ENCODE measurements at places on chromosomes 7 and 10. TPM values are rescaled to one million over a fixed set of nuclear protein-coding genes. Genes with fewer than 3 reads are reported as not detected.

- DNase-seq = no peak
- no peaks in the 10 kb centered on the region for H3K27me3 ChIP-seq
- H3K4me1 ChIP-seq = no peaks in the 10 kb centered on the region
- H3K27ac ChIP-seq = no peak overlapping the region
- no peak overlapping the region for H3K4me3 ChIP-seq
Measured at GRCh38 chr7:143308632-143309031, 7.3 kb upstream of the CLCN1 start.

HOXA2 gene
- total RNA-seq = 2.9 TPM

DNA sequence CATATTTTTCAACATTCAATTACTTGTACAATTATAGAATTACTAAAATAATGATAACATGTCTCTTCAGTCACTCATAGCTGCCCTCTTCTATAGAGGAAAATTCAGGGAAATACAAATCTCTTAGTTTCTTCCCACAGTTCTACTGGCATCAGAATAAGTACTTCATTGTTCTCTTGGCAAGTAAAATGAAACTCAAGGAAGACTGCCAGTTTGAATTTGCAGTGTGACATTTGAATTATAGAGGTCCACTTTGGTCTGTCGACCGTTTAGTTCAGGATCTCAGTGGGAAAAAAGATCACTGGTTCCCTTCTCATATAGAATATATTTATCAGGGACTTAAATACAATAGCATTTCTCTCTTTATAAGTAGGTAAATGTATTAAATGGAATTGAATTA, 114.5 kb downstream of the PON1 start:
- no peaks in the 10 kb centered on the region for H3K4me1 ChIP-seq
- no peak for DNase-seq

C7orf57 gene
- total RNA-seq = 0.63 TPM

LDB3 gene
- total RNA-seq = 7.7 TPM

- H3K27ac ChIP-seq = no peak overlapping the region
- no peaks in the 10 kb centered on the region for H3K27me3 ChIP-seq
- no peak for DNase-seq
- H3K4me1 ChIP-seq = peaks cover 22% of the 10 kb centered on the region
Measured at GRCh38 chr7:11213266-11213665, 239.6 kb downstream of the PHF14 start.

FAM221A gene
- total RNA-seq = 8.6 TPM

GRCh38 chr10:43258562-43259212, 8.2 kb downstream of the RASGEF1A start:
- H3K36me3 ChIP-seq = no peaks in the 10 kb centered on the region
- no peaks in the 10 kb centered on the region for H3K27me3 ChIP-seq
- DNase-seq = no peak
- no peak overlapping the region for H3K4me3 ChIP-seq
- H3K4me1 ChIP-seq = peaks cover 6% of the 10 kb centered on the region

Data from kidney (tissue), 22 donors.